ENCODE measurements at places on chromosomes 7 and 10.

GRCh38 chr10:132593389-132593788 is 55.8 kb downstream of the INPP5A start:
- no peak for DNase-seq

GRCh38 chr7:110647266-110647665 is 443.7 kb upstream of the LRRN3 start:
- no peak for DNase-seq

DNA sequence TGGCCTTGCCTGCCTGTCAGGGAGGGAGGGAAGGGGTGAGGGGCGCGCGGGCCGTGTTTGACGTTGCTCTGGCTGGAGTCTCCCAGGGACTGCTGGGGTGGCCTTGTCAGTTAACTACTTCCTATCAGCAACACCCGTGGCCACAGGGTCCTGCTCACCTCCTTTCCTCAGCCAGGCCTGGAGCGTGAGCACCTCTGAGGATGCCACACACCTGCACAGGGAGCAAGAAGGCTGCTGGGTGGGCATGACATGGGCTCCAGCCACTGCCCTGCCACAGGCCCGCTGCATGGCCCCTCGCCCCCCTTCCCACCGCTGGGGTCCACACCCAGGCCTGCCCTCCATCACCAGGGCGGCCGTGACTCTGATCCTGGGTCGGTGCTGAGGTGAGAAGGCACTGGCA is 212.4 kb downstream of the ELFN1 start:
- DNase-seq, result no peak

DNA sequence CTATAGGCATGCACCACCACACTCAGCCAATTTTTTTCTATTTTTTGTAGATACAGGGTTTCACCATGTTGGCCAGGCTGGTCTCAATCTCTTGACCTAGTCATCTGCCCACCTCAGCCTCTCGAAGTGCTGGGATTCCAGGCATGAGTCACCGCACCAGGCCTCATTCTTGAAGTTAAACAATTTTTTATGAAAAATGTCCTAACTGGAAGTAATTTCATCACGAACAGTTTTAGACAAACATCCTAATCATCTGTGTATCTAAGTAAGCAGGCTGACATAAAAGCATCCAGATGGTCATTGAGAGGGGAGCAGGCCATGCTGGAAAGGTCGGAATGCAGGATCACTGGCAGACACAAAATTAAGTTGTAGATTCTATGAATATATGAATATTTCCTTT is 269.1 kb downstream of the ZMYND11 start:
- no peak for DNase-seq

GRCh38 chr10:69710008-69710888 is 80.2 kb downstream of the FAM241B start:
- no peak for DNase-seq

DNA sequence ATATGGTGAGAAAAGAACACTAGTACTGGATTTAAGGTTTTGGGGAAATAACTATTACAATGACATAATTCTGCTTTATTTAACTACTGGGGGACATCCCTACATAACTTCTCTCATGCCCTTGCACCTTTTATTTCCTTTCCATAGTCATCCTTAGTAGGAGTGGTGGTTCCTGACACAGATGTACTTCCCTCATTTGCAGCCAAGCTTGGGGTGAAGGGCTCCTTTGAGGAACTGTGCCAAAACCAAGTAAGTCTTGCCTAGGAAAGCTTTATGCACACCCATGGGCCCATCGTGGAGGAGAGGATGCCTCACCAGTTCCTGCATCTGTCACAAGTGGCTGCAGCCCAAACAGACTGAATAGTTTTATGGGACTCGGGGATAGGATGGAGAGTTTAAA is 20.6 kb downstream of the ZDHHC6 start:
- no peak for DNase-seq

DNA sequence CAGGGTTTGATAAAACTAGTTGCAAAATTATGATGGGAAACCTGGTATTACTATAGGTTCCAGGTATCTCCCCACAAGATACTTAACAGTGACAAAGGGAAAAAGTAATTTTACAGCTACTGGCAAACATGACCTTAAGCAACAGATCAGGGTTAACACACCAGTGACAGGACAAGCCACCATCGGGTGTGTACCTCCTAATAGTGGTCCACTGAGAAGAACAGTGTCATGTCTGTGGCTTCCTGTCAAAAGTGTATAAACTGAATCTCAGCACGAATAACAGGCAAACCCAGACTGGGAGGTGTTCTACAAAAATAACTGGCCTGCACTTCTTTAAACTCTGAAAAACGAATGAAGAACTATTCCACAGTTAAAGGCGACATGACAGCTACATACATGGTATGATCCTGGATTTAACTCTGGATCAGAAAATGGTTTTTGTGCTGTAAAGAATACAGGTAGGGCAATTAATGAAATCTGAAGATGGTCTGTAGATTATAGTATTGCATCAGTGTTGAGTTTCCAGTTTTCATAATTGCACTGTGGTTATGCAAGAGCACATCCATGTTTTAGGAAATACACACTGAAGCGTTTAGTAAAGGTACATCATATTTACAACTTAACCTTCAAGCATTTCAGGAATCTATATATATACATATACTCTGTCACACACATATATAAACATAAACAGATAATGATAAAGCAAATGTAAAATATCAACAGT is 32.0 kb upstream of the ARMS2 start:
- no peak for DNase-seq

DNA sequence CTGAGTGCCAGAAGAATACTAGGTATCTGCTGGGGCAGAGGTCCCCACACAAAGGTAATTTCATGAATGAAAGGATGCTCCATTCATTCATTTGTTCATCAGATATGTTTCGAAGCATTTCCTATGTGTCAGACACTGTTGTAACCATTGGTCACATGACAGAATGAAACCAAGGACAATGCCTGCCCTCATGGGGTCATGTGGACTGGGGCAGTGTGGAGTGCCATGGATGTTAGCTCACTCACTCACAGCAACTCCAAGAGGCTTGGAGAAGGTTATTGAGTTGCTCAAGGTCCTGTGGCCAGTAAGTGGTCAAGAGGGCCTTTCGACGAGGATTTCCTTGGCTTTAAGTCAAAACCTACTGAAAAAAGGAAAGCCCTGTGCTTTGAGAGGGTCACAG is 223.5 kb downstream of the ARHGAP12 start:
- DNase-seq, result no peak

- no peak for DNase-seq
These were observed 13.1 kb upstream of the NKX2-3 start for GRCh38 chr10:99519690-99520039.

DNA sequence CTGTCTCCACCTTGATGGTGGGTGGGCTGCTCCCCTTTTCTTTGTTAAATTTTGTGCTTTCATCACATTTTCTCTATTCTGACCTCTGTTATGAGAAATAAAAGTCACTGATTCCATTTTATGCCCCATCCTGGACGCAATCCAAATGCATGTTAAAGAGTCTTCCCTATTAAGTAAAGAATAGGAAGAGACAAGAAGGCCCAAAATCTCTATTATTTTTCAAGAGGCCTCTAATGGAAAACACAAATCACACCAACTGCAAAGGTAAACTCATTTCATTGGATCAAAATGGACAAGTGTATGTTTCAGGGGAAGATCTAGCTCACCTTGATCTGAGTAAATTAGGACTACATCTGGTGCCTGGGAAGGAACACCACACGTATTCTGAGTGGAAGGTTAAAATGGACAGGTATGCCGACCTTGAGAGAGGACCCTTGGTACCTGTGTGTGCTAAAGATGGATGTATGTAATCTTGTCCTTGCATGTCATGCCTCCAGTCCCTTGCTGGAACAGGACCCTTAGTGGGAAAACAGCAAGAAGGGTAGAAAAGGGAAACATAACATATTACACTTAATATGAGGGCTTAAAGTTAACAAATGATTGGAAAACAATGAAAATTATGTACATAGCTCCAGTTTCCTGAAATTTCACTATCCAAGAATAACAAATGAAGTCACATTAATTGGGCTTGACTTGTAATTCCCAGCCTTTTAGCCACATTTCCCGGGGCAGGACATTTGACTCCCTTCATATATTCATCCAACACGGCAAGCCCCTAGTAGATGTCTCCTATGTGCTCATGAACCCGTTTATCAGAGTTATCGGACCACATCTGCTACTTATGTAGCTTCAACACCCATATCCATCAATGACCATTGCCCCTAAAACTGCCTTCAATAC is 7.6 kb downstream of the IFIT2 start:
- DNase-seq, result no peak

DNA sequence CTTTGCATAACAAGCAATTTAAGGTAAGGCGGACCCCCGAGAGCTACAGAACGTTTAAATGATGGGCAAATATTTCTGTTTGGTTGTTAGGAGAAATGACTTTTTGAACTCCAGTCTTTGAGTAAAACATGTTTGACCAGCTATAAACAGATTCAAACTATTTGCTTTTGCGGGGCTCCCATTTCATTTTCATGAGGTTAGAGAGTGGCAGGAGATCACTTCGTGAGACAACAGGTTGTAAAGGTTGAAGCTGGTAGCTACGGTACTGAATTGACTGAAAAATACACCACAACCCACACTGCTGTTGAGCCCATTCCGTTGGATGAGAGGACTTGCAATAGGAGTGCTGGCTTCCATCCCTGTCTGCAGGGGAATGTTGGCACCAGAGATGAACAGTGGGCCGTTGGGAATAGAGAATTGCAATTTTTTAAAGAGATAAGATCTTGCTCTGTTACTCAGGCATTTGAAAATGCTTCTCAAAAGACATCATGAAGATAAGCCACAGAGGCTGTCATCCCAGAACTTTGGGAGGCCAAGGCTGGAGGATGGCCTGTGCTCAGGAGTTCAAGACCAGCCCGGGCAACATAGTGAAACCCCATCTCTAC is 65.7 kb upstream of the CARD11 start:
- DNase-seq, result no peak

GRCh38 chr7:158549616-158550393 is 37.8 kb downstream of the PTPRN2 start:
- no peak for DNase-seq

- no peak for DNase-seq
These were observed 352.3 kb downstream of the ELMO1 start for GRCh38 chr7:37096341-37096740.

DNA sequence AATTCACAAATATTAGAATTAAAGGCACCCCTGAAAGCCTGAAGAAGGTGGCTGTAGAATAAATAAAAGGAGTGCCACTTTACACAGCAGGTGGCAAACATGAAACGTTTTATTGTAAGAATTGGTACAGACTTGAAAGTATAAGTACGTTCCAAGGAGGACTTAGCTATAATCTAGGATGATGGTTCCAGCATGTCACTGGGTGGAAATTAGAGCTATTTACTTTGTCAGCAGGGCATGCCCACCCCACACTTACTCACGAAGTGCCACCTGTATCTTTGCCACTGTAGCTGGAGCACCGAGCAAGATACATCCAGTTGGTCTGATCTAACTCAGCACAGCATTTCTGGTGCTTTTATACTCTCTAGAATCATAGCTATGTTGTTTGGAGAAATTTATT is 97.8 kb downstream of the GRM8 start:
- DNase-seq, result no peak

- no peak for DNase-seq
These were observed 143.8 kb downstream of the C7orf25 start for GRCh38 chr7:42768045-42768444.

Measured in hypothalamus (tissue), 51 donors.